SK-N-DZ (cell line): ENCODE measurements at places on chromosomes 12 and 14.

DNA sequence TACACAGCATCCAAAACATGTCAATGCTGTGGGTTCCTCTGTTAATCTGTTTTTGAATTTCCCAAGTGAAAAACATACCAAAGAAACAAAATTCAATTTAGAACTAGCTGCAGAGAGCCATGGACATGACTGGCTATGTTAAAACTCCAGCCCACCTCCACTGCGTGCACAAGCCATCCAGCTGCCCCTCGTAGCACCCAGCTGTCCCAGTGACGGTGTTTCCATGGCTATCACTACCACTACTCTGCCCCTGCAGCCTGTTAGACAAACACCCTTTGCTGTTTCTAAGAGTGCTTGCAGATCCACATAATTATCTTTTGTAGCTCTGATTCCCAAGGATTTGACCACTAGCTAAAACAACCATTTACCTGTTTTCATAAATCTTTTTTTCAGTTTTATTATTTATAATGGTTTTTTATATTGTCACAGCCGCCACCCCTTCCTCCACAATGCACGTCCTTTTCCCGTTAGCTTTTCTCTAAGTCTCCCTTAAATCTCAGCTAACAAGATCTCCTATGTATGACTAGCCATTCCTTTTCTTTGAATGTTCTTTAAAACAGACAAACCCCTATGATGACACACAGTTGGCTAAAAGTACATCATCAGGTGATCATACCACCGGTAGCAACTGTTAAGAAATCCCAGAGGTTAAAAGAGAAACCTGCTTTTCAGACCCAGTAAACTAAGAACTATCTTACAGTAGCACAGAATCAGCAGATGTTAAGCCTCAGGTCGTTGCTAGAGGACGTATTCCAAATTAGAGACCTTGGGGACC, 37.8 kb upstream of the NAA30 start:
- DNase-seq: no peak

GRCh38 chr14:101728367-101728742, 33.2 kb upstream of the PPP2R5C start:
- no peak for DNase-seq

DNA sequence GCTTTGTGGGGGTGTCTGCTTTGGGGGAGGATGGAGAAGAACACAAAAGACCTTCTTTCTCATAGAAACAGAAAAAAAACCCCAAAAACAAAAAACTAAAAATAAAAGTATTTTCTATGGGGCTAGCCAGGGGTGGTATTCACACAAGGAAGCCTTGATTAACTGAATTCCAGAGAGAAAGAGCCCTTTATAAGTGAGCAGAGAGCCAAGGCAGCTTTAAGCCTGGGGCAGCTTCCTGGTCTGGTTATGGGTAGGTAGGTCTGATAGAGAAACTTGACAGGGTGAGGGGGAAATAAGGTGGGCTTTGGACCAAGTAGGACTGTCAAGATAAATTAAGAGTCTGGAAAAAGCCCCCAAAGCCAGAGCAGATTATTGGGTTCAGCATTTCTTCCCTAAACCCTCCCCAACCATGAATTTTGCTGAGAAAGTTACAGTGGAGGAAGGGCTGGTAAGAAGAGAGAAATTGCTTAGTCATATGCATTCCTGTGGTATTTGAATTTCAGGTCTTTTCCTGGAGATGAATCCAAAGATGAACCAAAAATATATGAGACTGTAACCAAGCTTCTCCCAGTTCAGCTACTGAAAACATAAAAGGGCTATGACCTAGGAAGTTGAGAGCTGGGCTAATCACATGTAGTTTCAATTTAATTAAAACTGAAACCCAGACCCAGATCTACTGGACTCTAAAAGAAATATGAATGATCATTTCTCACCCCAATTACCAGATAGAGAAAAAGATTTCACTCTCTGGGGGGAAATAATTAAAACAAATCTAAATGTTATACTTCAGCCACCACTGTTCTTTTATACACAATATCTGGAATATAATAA, 144.8 kb downstream of the TBC1D30 start:
- DNase-seq: no peak

- no peak for DNase-seq
Measured at GRCh38 chr14:71449316-71450055, 482.7 kb upstream of the RGS6 start.

DNA sequence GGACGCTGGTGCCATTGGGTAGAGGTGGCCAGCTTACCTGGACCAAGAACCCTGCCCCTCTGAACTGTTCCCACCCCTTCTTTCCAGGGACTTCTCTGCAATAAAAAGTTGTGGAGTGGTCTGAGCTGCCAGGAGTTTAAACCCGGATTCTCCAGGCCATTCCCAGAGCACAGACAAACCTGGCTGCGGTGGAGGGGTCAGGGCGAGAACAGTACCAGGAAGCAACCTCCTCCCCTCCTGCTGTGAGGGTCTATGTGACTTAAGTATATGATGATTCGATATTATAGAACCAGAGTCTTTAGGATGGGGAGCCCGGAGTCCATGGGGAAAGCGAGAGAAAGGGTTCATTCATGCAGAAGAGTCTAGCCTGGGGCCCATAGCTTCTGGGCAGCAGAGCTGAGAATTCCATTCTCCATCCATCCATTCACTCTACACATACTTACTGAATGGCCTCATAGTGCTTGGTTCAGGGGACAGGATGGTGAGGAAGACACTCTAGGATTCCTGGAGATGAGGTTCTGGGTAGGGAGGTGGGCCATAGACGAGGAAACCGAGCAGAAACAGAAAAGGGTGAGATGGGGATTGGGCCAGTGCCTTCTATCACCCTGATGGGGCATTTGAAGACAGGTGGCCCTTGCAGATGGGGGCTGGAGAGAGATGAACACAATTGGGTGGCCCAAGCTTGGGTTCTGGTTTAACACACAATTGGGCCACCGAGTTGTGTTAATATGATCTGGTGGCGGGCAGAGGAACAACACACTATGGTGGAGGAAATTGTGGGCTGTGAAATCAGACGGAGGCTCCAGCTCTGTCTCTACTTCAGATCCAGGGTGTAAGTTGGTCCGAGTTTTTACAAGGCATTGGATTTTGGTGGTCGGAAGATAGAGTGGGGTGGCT, 5.2 kb downstream of the KRT86 start:
- DNase-seq: no peak

DNA sequence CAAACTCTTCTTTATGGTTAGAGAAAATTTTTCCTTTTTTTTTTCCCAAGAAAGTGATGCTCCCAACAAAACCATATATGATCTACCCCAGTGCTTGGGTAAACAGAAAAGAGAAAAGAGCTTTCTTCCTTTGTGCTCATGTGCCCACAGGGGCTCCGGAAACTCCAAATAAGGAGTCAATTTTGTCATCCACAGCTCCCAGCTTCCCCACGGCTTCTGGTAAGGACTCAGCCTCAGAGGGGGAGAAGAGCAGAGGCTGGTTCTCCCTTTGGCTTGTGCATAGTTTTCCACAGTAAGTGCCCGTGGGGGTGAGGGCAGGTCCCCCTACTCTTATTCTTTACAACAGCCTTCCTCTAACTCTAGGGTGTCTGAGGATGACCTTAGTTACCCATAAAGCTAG, 13.3 kb upstream of the RGS6 start:
- DNase-seq: no peak

DNA sequence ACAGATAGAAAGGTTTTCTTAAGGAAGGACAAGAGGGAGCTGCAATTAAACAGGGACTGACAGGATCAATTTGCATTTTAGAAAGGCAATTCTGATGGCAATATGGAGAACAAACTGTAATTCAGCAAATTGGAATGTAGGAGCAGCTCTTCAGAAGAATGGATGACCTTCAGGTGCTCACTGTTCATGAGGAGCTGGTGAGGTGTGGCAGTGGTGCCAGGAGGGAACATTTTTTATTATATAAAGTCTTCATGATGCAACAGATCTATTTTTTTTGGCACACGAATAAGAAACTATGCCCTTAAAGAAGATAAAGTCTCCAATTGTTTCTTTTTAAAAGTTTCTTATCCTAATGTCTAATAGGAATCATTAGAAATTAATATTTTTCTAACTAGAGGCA, 151.7 kb downstream of the SLC38A4 start:
- no peak for DNase-seq

- DNase-seq: no peak
Measured at GRCh38 chr12:38771871-38772270, 133.5 kb downstream of the CPNE8 start.

DNA sequence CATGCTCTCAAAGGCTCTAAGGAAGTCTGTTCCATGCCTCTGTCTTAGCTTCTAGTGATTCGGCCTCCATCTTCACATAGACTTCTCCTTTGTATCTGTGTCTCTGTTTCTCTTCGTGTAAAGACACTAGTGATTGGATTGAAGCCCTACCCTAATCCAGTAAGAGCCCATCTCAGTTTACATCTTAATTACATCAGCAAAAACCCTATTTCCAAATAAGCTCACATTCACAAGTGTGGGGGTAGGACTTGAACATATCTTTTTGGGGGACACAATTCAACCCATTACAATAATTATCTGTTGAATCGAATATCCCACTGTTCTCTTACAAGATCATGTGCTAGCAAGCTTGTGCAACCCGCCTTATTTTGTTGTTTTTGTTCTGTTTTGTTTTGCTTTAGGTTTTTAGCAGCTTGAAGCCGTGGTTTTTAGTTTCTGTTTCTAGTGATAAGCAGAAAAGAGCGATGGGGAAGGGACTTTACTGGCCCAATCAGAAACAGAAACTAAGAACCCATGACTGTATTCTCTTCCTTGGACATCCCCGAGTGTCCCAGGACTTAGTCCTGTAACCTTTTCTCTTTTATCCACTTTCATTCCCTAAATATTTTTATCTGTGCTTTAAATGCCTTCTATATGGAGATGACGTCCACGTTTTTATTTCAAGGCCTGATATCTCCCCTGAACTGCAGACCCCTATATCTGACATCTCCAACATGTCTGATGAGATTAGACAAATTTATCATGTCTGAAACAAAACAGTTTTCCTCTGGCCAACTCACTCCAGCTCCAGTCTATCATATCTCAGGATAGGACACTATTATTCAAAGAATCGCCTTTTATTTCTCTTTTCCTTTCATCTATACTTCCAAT, 353.0 kb downstream of the CCDC91 start:
- DNase-seq: peak; percentile 56

DNA sequence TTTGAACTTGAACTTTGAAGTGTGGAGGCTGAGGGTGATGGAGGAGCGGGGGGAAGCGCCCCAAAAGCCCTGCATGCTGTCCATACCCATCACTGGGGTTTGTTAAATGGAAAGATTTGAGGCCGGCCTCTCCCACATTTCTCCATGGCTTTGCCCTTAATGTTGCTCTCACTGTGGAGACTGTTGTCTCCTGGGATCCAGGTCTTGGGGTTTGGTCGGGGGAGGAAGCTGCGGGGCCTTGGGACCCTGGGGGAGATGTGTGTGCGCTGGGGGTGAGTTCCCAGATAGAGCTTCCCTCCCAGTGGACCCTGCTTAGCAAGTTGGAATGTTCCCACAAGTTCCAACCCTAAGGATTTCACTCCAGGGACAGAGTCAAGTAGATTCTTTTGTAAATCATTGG, 28.0 kb upstream of the LRTM2 start:
- no peak for DNase-seq

DNA sequence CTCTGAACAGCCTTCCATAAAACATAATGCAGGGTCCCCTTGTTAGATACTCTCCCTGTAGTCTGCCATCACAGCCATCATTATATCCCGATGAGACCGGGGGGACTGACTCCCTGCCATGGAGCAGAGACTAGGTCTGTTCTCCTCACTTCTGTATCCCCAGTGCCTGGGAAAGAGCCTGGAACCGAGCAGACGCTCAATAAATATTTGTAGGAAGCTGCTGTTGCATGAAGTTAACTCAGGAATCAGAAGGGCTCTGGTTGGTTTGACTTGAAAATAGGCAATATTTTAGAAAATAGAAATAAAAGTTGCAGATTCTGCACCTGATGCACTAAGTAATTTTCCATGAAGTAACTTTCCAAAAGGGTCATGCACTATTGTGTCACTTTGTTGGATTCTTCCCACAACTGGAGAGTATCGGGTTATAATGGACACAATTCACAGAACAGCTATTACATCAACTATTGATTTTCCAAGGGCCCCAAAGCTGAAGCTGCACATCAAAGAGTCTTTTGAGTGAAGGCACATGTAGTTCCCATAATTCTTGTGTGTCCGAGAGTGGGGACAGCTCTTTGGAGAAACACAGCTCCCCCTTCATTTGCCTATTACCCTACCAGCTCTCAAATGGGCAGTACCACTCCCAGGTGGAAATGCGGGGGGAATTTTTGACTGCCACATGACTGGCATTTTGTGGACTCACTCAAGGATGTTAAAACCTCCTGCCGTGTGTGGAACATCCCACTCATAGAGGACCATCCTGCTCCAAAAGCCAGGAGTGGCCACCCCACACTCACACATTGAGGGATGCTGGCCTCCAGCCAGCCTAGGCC, 18.8 kb downstream of the CLMN start:
- DNase-seq: no peak

DNA sequence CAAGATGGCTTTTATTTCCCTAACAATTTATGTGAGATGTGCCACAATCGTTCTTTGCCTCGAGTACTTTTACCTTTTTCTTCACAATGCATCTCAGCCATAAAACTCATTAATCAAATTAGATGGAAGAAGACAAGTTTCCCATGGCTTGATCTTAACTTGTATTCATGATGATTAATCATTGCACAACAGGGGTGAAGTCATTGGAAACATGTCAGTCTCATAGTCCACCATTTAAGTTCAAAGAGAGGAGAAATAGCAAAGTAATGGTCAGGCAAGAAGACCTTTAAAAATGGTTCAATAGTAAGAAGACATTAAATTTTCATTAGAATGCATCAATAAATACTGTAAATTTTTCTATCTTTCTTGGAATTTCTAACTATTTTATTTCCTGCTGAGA, 136.3 kb downstream of the FOXG1 start:
- no peak for DNase-seq

DNA sequence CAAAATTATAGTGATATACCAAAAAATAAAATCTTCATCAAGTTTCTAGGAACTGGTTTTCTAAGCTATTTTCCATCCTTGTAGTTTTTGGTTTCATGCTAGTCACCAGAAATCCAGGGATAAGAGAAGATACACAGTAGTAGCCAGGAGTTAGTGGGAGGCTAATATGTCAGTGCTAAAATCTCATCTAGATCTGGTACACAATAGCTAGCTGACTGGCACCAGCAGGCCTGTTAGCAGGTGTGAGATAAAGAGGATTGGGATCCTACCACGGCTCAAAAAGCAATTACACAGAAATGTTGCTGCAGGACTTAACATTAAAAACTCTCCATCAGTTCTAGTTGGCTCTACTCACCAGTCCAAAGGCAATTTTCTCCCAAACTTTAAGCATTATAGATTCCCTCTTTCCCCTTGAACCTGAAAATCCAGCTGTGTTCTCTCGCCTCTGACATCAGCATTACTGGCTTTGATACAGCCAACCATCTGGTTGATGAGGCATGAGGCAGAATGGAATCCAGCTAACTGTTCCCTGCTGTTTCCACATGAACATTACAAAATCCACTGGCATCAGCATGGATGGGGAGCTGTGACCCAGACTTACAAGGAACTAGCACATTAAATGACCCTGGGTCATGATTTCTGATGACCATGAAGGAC, 41.8 kb upstream of the CCDC196 start:
- DNase-seq: no peak
